Left kidney (tissue), 8 donors: ENCODE measurements at places on chromosomes 2 and 18.

- DNase-seq, result no peak
These were observed 15.0 kb upstream of the GMPPA start for GRCh38 chr2:219483451-219484342.

GRCh38 chr2:31011587-31011986 is 126.7 kb downstream of the GALNT14 start:
- DNase-seq, result no peak

DNA sequence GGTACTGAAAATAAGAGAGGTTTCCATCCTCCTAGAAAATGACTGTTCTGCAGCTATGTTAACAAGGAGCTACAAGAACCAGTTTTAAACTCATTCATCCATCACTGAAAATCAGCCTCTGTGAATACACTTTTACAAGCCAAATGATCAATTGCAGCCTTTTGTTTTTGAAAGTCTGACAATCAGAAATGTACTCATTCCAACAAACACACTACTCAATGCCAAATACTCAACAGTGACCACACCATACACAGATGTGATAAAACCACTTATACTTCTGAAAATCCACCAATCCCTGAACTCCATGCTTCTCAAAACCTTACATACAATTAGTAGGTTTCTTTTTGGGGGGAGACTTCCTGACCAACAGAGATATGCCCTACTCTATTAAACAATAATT is 663.9 kb upstream of the CHAC2 start:
- DNase-seq, result no peak

- no peak for DNase-seq
These were observed 58.9 kb downstream of the SLC35F5 start for GRCh38 chr2:113697516-113697915.

GRCh38 chr2:240224676-240225075 is 84.2 kb upstream of the OTOS start:
- DNase-seq, result no peak

GRCh38 chr2:128520791-128521190 is 202.1 kb upstream of the HS6ST1 start:
- no peak for DNase-seq

DNA sequence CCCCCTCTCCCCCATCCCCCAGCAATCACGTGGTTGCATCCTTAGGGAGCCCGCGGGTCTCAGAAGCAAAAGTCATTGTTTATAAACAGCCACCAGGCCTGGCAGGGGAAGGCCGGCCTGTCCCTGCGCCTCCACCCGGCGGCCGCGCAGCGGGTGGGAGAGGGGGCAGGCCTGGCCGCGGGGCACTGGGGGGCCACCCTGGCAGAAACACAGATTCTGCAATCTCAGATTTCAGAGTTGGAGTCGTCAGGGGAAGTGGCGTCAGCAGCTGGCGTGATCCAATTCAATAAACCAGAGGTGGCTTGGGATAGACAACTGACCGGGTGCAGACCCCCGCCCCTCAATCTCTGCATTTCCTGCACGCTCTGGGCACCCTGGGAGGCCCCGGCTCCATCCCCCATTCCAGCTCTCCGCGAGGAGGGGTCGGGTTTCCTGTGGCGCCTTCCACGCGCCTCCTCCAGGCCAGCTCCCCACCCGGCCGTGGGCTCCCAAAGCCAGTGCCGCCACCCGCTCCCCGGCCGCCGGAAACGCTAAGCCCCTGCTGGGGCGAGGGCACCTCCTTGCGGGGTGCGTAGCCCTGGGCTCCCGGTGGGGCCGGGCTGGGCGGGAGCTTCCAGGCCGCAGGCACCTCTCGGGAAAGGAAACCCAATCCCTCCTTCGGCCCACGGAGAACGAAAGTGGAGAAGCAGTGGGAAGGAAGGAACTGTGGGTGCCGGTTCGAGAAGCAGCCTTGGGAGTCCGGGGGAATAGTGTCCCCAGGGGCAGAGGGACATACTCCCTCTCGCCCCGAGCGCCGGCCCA is 1.1 kb downstream of the BIN1 start:
- no peak for DNase-seq

GRCh38 chr2:241835611-241836010 is 23.1 kb downstream of the PDCD1 start:
- no peak for DNase-seq

- no peak for DNase-seq
These were observed 601.1 kb downstream of the ARHGAP15 start for GRCh38 chr2:143730155-143730952.

DNA sequence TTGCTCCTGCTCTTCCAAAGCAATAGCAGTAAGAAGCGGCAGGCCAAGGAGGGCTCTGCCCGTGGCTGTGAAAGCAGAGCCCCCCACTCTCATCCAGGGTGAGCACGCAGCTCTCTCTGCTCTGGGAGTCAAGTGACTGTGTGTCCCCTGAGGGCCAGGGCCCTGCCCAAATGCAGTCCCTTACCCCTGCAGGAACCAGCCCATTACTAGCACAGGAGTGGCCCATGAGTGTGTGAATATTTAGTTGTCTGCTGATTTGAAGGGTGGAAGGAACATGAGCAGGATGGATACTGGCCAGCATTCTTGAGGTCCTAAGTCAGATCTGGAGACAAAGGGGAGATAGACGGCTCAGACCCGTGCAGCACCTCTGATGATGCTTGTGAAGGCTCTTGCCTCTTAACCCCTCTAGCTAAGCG is 69.7 kb upstream of the FOSL2 start:
- DNase-seq, result no peak

DNA sequence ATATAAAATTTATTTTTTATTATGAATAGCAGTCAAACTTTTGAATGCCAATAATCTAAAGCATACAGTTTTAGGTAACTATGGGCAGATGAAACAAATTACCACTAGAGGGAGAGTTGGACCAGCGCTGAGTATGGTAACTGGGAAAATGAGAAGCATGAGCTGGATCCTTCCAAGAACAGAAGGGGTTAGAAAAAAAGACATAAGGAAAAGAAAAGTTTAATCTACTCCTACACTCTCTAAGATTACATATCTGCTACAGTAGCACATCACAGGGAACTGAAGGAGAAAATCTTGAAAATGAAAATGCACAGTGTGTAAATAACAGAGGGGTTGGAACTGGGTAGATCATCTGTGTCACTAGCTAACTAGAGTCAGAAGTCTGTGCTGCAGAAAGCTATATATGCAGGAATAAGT is 15.5 kb downstream of the REG3G start:
- peak; percentile 10 for DNase-seq

DNA sequence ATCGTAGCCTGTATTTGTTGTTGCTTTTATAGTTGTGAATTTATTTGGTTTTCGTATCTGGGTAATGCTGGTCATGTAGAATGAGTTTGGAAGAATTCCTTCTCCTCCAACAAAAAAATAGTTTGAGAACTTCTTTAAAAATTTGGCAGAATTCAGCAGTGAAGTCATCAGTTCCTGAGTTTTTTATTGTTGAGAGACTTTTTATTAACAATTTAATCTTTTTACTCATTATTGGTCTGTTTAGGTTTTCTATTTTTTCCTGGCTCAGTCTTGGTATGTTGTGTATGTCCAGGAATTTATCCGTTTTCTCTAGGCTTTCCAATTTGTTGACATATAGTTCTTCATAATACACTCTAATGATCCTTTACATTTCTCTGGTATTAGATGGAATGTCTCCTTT is 1613.3 kb upstream of the PIK3C3 start:
- DNase-seq, result no peak

DNA sequence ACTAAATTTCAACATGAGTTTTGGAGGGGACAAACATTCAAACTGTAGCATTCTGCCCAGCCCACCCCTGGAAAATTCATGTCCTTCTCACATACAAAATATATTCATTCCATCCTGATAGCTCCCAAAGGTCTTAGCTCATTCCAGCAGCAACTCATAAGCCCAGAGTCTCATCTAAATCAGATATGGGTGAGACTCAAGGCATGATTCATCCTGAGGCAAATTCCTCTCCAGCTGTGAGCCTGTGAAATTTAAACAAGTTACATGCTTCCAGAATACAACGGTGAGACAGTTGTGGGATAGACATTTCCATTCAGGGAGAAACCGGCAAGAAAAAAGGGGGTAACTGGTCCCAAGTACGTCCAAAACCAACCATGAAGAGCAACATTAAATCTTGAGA is 43.5 kb upstream of the FAHD2A start:
- no peak for DNase-seq

DNA sequence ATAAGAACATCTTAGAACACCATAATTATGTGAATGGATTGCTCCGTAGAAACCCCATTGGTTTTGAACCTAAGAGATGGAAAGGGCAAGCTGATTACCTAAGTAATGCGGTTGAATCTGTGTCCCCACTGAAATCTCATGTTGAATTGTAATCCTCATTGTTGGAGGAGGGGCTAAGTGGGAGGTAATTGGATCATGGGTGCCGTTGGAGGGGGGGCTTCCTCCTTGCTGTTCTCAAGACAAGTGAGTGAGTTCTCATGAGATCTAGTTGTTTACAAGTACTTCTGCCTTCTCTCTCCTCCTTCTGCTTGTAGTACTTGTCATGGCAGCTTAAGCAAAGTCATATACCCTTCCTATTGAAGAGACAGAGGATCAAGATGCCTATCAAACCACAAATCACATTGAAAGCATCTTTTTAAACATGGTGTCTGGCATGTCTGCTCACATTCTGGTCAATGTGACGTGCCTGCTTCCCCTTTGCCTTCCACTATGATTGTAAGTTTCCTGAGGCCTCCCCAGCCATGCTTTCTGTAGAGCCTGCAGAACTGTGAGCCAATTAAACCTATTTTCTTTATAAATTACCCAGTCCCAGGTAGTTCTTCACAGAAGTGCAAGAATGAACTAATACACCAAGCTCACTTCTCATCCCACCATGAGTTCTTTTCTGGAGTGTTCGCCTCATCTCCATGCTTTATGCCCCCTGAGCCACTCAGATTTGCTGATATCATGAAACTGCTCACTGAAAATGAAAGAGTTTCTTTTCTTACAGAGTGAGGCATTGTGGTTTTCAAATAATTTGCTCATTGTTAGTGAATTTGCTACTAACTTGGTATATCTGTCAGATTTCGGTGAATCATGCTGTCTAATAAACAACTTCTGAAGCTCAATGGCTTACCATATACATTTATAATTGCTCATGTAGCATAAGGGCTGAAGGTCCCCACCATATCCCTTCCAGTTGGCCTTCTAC is 23.6 kb downstream of the KCNE4 start:
- no peak for DNase-seq
